ENCODE measurements at places on chromosomes 11 and 22.

GRCh38 chr11:134086376-134086775 is 17.5 kb downstream of the JAM3 start:
- DNase-seq, result no peak

- DNase-seq, result no peak
Observed at GRCh38 chr11:28536504-28537267, 428.5 kb downstream of the METTL15 start.

- DNase-seq, result no peak
Observed at GRCh38 chr11:12686246-12687060, 12.2 kb downstream of the TEAD1 start.

GRCh38 chr22:23745791-23746190 is 5.1 kb downstream of the ZNF70 start:
- DNase-seq, result no peak

DNA sequence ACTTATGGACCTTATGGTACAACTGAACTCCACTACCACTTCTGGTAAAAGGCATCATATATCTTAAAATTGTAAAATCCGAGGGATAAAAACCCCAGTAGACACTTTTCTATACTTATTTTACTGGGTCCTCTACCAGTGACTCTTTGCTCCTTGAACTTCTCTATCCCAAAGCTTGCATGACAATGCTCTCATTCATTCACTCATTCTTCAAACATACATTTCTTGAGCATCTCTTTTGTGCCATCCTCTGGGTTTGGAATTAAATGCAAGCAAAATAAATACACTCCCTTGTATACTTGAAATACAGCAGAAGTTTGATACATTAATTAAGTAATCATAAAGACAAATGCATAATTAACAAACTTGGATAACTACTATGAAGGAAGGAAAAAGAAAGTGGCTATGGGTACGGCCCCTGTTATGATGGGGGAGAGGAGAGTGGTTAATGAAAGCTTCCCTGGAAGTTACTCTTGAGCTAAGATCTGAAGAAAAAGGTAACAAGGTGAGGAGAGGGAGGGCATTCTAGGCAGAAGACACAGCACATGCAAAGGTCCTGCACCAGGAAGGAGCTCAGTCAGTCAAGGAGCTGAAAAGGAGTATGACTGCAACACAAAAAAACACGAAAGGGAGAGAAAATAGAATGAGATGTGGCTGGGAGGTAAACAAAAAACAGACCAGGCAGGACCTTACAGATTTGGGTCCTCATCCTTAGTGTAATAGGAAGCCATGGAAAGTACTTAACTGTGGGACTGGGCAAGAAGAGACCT is 8.0 kb downstream of the MPZL3 start:
- no peak for DNase-seq

DNA sequence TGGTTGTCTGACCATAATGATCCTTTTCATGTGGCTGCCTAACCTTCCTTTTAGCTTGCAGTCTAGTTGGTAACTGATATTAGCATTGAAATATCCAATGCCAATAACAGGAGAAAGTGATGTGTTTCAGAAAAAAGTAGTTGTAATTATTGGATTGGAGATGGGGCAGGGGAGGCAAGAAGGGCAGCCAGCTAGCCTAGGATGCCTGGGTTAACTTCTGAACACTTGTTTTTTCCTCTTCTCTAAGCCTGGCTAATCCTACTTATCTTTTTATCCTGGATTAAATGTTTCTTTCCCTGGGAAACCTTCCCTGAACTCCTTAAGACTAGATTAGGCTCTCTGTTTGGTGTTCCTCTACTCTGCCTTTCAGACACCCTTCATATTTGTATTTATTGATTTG is 380.2 kb downstream of the TMEM135 start:
- no peak for DNase-seq

- no peak for DNase-seq
Observed at GRCh38 chr11:11993839-11994238, 14.6 kb downstream of the DKK3 start.

- no peak for DNase-seq
Observed at GRCh38 chr11:102615077-102615893, 9.8 kb downstream of the MMP20 start.

GRCh38 chr22:46196278-46196677 is 46.0 kb downstream of the PPARA start:
- DNase-seq, result no peak

- DNase-seq, result no peak
Observed at GRCh38 chr11:130396965-130397364, 31.4 kb downstream of the ADAMTS8 start.

DNA sequence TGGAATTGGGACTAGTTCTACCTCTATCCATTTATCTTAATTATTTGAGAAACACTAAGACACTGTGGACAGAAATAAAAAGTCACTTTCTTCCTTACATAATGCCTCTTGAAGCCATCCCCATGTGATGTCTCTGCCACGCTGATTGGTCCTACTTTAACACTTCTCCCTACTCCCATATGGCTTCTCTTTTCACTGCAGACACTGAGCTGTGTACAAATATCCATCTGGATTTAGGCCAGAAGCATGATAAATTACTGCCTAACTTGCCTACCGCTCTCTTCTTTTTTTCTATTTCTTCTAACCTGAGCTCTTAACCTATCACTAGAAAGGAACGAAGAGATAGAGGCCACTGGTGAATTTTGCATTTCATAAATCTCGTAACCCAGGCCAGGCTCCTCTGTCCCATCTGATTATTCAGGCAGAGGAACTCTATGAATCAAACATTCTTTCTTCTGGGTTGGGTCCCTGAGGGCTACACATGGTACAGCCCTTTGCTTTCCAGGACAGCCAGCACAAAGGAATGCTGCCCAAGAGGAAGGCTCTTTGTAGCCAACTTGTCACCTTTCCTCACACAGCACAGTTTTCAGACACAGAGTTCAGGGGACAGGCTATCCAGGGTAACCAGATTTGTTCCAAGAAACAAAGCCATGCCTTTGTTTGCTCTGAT is 878.5 kb upstream of the LRRC4C start:
- no peak for DNase-seq

DNA sequence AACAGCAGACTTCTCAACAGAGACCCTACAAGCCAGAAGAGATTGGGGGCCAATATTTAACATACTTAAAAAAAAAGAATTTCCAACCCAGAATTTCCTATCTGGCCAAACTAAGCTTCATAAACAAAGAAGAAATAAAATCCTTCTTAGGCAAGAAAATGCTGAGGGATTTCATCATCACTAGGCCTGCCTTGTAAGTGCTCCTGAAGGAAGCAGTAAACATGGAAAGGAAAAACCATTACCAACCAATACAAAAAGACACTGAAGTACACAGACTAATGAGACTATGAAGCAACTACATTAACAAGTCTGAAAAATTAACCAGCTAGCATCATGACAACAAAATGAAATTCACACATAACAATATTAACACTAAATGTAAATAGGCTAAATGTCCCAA is 947.9 kb upstream of the CHORDC1 start:
- no peak for DNase-seq

- no peak for DNase-seq
Observed at GRCh38 chr11:27120211-27120610, 79.6 kb downstream of the BBOX1 start.

- DNase-seq, result no peak
Observed at GRCh38 chr11:121225382-121225781, 67.2 kb upstream of the SC5D start.

- DNase-seq, result no peak
Observed at GRCh38 chr11:109062445-109062844, 359.5 kb upstream of the C11orf87 start.

GRCh38 chr11:96316869-96317268 is 26.1 kb downstream of the MAML2 start:
- DNase-seq, result no peak

- DNase-seq, result no peak
Observed at GRCh38 chr11:2301631-2302305, at the start of the genes C11orf21 and TSPAN32. C11orf21 (minus strand) TSS chr11:2301918; CDS start chr11:2301808, 110 bp downstream. TSPAN32 (plus strand) TSS chr11:2302013; CDS start chr11:2302150, 137 bp downstream.

DNA sequence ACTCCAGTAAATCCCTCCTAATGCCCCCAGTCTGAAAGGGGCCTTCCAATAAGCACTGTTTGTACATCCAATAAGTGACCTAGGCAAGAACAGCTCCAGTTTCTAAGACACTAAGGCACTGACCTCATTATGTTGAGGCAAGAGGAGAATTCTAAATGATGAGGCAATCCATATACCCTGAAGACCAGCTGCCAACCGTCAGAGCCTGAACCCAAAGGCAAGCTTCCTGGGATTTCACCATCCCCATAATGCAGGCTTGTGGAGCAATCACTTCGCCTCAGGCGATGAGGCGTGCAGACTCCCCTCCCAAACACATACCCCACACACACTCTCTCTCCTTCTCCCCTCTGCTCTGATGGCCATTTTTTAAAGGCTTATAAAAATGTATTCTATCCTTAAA is 49.5 kb downstream of the LGR4 start:
- DNase-seq, result peak; percentile 80

- no peak for DNase-seq
Observed at GRCh38 chr11:127677660-127678425, 677.3 kb upstream of the KIRREL3 start.

DNA sequence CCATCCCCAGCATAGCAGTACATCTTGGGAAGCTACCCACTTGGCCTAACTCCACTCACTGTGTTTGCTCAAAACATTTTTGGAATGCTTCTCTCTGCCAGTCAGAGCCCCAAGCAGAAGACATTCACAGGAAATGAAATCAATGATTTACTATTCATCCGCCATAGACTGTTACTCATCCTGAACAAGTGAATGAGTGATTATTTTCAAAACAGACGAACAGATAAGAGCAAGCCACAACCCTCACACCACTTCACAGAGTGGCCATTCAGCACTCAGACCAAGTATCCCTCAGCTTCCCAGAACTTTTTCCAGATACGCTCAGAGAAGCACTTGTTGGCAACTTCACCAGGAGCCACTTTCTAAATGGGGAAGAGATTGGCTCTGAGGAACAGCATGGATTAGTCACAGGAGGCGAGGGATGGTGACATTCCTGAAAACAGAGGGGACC is 13.0 kb upstream of the UBASH3B start:
- DNase-seq, result no peak

GRCh38 chr11:118623269-118623655 is 15.8 kb downstream of the PHLDB1 start:
- no peak for DNase-seq

- DNase-seq, result no peak
Observed at GRCh38 chr11:86592047-86592591, 80.3 kb downstream of the ME3 start.

GRCh38 chr11:75351541-75351790 is at the start of gene ARRB1:
ARRB1 (minus strand) TSS chr11:75351661; CDS start chr11:75351607, 54 bp downstream.
- peak; percentile 74 for DNase-seq

- peak; percentile 52 for DNase-seq
Observed at GRCh38 chr11:36073411-36074203, 129.7 kb downstream of the LDLRAD3 start.

GRCh38 chr11:8297781-8298440 is 34.2 kb upstream of the LMO1 start:
- DNase-seq, result no peak

GRCh38 chr11:8168485-8169257 is at the start of gene RIC3:
RIC3 (minus strand) TSS chr11:8169025; CDS start chr11:8168989, 36 bp downstream.
- DNase-seq, result peak; percentile 60

DNA sequence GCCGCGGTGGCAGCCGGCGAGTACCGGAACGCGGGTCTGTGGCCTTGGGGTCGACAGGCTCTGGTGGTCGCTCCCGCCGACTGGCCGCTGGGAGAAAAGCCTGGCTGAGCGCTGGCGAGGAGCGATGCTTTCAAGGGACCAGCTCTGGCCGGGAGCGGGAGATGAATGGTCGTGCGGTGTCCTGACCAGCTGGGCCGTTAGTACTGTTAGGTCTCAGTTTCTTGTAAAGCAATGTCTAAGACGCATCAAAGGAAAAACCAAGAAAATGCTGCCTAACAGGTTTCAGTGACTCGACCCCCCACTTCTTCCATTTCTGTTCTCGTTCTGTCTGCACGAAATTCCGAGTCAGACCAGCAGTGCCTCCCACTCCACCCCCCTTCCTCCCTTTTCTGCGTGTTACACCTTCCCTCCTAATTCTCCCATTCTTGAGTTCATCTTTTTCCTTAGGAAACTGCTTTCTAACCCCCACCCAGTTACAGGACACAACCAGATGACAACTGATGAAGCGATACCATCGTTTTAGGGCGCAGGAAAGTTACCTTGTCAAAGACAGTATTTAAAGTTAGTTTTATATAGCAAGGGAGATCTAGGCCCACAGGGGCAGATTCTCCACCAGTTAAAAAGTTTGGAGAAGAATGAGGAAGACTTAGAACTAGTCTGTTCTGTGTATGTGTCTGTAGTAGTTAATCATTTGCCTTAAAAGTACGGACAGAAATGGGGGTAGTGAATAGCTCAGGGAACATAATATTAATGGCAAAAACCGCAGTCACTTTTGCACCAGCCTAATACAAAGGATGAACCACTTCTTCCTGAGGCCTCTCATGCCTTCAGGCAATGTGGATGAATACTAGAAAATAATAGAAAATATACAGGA is 1.0 kb downstream of the CUL5 start:
- DNase-seq, result no peak

DNA sequence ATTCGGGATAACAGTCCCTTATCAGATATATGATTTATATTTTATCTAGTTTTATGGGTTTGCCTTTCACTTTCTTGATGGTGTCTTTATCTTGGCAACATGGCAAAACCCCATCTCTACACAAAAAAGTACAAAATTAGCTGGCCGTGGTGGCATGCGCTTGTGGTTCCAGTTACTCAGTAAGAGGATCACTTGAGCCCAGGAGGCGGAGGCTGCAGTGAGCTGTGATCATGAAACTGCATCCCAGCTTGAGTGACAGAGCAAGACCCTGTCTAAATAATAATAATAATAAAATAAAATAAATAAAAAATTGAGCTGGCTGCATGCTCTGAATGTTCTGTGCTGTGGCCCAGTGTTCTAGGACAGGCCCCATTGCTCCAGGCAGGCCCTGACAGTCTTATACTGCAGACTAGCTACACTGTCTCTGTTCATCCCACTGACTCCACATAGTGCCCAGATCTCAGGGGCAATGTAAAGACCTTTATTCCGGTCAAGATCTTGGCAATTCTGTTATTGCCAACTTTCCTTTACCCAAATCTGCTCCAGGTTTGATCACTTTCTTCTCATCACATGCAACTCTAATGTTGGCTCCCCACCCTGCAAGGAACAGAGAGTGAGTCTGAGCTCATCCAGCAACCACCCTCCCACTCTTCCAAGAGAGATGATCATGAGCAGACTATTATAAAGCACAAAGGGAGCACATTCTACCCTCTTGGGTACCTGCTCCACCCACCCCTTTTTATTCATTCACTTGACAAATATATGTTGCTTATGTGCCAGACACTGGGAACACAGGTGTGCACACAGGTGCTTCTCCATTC is 8.8 kb downstream of the HSPA8 start:
- DNase-seq, result no peak

- no peak for DNase-seq
Observed at GRCh38 chr22:42335839-42336378, 65.5 kb upstream of the TCF20 start.
